PC-3 (cell line): ENCODE measurements at places on chromosomes 7 and 10.
A peak's percentile ranks its signal among the peaks of the same experiment; 100 is the strongest.

DNA sequence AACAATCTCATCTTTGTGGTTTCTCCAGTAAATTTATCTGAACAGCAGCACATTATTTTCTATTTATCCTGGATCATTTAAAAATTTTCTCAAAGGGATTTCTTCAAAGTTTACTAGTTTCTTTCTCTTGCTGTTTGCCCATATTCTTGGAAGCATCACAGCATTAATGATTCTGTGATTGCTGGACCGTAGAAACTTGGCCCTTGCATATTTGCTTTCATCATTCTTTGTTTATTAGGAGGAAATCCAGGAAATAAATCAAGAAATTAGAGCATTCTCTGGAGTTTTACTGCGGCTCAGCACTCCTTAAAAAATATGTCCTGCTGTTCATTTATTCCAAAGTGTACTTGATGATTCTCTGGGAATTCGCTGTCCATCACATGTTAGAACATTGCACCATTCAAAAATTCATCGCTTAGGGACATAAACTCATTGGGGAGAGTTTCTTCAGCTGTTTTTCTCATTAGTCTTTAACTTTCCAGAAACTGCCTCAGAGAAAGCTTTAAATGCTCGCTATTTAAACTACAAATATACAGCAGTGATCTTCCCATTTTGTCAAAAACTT, 264.0 kb upstream of the CDC14C start:
- no peak for DNase-seq

- peak; percentile 69 for DNase-seq
Measured at GRCh38 chr10:98170249-98171117, 36.0 kb downstream of the R3HCC1L start.

DNA sequence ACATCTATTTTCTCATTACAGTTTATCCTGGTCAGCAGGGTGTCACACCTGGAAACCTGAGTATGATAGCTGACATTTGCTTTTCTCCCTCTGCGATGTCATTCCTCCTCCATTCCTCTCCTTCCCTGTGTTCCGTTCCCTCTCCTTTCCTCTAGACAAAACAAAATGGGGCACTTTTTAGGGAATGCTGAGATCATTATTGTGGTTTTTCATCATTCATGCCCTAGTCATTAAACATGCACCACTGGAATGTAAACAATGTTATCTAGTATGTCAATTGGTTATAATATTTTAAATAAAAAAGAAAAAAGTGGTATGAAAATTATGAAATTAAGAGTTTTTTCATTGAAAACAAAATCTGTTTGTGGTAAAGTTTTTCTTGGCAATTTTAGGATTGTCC, 132.6 kb downstream of the MAPK8 start:
- DNase-seq, result peak; percentile 70

DNA sequence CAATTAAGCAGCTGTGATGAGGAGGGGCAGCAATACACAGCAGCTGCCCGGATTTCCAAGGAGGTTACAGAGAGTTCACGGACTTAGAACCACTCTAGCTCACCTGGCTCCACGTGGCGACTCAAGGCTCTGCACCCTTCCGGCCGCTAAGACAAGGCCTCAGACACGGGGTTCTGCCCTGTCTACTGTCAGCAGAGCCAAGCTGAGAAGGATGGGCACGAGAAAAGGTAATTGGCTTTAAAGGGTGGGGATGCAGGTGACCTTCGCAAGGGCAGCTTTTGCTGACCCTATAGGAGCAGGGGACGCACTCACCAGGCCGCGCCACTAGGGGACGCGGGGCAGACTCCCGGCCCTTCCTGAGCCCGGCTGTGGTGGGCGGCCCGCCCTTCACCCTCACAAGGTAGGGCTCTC, 152.4 kb downstream of the KIF20B start:
- no peak for DNase-seq

DNA sequence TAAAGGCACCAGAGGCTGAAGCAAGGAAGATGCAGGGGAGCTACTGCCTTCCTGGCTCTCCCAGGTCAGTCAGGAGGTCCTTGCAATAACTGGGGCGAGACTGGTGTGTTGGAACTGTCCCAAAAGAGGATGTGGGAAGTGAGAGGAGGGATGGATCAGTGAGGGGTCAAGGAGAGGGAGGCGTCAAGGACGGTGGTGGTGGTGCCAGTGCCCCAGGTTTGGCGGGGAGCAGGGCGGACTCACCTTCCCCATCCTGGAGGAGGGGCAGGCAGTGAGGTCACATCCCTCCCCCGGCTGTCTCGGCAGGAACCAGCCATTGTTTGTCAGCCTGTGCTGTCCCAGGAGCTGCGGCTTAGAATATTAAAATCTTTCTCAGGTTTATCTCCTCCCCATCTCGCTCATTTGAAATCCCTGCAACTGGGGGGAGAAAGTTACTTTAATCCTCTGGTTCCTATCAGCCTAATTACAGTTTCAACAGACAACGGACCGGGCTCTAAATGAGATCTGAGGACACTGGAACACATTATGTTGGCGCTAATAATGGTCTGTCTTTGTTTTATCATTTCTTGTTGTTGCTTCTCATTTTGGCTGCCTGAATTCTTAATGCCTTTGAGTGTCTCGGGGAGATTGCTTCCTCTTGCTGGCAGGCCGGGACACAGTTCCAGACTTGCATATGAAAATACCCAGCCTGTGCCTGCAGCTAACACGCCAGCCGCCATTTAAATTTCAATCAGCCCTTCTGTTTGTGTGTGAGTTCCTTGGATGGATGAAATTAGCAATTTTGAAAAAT, 387.5 kb downstream of the RPS24 start:
- DNase-seq, result no peak

GRCh38 chr10:51314481-51314880, 240.2 kb downstream of the PRKG1 start:
- DNase-seq, result no peak

- no peak for DNase-seq
Measured at GRCh38 chr7:30116771-30117170, 18.0 kb upstream of the MTURN start.

DNA sequence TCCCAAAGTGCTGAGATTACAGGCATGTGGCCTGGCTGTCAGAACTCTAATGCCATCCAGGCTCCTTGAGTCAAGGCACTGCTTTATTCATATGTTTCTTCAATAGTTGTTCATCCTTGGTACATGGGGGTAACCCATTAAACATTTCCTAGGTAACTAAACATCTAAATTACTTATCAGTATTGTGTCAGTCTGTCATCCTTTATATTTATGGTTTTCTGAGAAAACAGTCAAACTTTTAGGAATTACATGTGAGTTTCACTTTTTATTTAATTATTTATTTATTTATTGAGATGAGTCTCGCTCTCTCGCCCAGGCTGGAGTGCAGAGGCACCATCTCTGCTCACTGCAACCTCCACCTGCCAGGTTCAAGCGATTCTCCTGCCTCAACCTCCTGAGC, 45.5 kb upstream of the LAMB1 start:
- DNase-seq, result no peak

DNA sequence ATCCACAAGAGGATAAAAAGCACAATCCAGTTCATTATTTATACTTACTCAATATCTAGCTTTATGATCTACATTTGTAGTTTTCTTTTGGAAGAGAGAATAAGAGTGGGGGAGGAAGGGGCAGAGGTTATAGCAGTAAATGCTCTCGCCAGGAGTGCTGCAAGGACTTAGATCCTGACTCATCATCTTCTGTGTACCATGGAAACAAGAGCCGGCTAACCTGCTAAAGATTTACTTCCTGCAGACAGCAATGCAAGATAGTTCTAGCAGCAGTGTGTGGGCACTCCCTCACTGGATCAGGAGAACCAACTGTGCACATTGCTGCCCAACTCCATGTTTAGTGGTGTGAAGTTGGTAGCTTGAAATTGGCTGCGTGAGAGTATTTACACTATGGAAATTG, 47.7 kb upstream of the TRIL start:
- DNase-seq, result peak; percentile 46

DNA sequence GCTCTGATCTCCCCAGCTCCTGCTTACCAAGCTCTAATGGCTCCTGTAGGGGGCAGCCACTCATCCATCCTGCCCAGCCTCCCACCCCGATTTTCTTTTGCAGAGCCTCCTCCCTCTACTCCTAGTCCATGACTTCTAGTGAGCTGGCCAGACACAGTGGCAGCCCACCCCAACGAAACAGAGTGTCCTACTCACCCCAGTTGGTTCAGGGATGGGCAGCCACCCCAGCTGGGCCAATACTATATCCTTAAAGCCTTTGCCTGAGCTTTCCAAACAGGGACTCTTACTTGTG, 77.1 kb downstream of the GRID1 start:
- no peak for DNase-seq

GRCh38 chr10:14412624-14413023, 81.9 kb upstream of the FRMD4A start:
- DNase-seq, result no peak

GRCh38 chr10:95988702-95989101, 54.7 kb upstream of the CCNJ start:
- DNase-seq, result peak; percentile 4

DNA sequence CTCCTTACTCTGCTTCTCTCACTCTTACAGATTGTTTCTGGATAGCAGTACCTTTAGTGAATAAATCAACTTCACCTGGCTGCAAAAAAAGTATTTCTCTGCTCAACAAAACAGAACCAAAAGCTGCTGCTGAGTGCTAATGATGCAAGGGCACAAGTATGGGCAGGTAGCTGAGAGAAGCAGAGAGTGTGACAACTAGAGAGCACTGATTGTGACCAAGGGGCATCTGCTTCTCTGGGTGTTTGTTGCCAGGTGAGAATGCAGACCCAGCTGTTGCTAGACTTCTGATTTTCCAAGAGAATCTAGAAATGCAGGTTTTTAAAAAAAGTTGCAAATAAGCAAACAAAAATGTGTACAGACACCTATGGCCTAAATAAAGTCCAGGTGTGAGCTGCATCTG, 25.3 kb upstream of the PPIF start:
- peak; percentile 44 for DNase-seq

DNA sequence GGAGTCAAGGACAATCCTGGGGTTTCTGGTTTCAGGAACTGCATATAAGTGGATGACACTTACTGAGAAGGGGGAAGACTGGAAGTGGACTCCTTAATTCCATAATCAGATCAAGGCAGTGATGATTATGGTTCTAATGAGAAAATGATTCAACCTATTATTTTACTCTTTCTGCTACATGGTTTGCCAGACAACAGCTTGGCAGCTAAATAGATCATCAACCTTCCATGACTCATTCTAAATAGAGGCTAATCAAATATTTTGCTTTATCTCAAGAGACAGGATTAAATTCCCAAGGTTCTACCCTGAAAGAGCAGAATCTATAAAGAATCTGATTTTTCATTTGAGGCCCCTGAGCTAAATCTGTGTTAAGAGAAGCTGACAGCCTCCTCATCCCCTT, 46.3 kb downstream of the CNNM1 start:
- DNase-seq, result no peak

- DNase-seq, result peak; percentile 73
Measured at GRCh38 chr10:94320285-94320914, 42.3 kb downstream of the NOC3L start.

DNA sequence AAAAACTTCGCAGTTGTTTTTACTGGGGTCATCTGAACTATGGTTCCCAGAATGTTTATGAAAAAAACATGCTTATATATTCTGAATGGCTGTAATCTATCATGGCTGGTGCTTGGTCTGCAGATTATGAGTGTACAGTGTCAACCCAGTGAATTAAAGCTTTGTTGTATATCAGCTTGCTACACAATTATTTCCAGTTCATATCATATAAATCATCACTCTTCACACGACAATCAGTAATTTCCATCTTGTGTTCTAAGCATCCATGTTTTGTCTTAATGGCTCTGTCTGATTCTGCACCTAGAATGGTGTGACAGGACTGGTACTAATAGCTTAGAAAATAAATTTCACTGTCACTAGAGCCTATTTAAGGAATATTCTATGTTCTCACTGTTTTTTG, 83.6 kb downstream of the CABCOCO1 start:
- DNase-seq, result no peak

- no peak for DNase-seq
Measured at GRCh38 chr7:75729851-75730274, 8.9 kb downstream of the HIP1 start.

DNA sequence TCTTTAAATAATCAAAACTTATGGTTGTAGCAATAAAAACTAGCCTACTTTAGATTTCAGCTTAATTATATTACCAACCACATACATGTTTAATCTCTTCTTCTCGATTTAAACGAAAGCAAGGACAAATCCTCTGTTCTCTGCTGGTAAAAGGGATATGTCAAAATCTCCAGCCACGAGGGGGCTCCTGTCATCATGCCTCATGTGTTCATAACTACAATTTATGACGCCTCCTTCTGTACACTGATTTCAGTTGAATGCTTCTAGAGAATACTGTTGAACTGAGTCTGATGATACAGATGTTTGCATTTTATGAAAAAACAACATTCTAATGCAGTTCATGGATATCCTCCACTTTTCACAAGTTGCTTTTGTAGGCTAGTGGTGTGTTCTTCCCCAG, 220.0 kb upstream of the DPP6 start:
- DNase-seq, result no peak

DNA sequence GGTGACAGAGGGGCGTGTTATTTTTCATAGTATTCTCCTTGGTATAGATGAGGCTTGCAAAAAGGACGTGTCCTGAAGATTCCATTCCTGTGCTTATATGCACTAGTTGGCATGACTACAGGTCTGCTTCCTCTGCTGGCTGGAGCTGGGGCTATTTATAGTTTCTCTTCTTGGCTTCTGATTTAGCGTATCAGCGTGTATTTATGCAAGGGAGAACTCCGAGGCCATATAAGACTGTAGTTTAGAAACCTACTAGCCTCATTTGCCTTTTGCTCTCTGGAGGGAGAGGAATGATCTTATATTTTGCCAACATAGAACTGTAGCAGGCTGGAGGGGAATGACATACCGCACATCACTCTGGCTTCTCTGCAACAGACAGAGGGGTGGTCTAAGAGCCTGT, 39.7 kb downstream of the CACNB2 start:
- DNase-seq, result peak; percentile 8

GRCh38 chr7:46900312-46901263, 681.3 kb downstream of the TNS3 start:
- peak; percentile 3 for DNase-seq
